Heart left ventricle (tissue), 16 donors: ENCODE measurements at places on chromosomes 1 and 21. TPM values are rescaled to one million over a fixed set of nuclear protein-coding genes. Genes with fewer than 3 reads are reported as not detected.

Gene DMRTA2
- not detected for polyA plus RNA-seq

Gene KIAA1614
- polyA plus RNA-seq: 9.4 TPM

Gene OR2T2
- polyA plus RNA-seq: not detected

Gene CFAP74
- not detected for polyA plus RNA-seq

Gene PIK3C2B
- polyA plus RNA-seq: 9.2 TPM

Gene TMEM125
- polyA plus RNA-seq: 0.11 TPM

Gene TCEA3
- polyA plus RNA-seq: 55.5 TPM

Gene PPT1
- polyA plus RNA-seq: 32.0 TPM

Gene CLCA4
- polyA plus RNA-seq: not detected

Gene DNM3
- polyA plus RNA-seq: 1.3 TPM

Gene MRPL24
- 230 TPM for polyA plus RNA-seq

Gene CFHR4
- not detected for polyA plus RNA-seq

Gene EVA1B
- polyA plus RNA-seq: 13.6 TPM
